Thoracic aorta (tissue), 2 donors: ENCODE measurements at places on chromosomes 7 and 10.
A peak's percentile ranks its signal among the peaks of the same experiment; 100 is the strongest.

- no peak for DNase-seq
Observed at GRCh38 chr7:155356323-155357105, 58.8 kb downstream of the INSIG1 start.

- DNase-seq = no peak
Observed at GRCh38 chr7:130096243-130096827, 26.0 kb downstream of the KLHDC10 start.

GRCh38 chr10:92081641-92082040 is 158.1 kb downstream of the BTAF1 start:
- DNase-seq = no peak

DNA sequence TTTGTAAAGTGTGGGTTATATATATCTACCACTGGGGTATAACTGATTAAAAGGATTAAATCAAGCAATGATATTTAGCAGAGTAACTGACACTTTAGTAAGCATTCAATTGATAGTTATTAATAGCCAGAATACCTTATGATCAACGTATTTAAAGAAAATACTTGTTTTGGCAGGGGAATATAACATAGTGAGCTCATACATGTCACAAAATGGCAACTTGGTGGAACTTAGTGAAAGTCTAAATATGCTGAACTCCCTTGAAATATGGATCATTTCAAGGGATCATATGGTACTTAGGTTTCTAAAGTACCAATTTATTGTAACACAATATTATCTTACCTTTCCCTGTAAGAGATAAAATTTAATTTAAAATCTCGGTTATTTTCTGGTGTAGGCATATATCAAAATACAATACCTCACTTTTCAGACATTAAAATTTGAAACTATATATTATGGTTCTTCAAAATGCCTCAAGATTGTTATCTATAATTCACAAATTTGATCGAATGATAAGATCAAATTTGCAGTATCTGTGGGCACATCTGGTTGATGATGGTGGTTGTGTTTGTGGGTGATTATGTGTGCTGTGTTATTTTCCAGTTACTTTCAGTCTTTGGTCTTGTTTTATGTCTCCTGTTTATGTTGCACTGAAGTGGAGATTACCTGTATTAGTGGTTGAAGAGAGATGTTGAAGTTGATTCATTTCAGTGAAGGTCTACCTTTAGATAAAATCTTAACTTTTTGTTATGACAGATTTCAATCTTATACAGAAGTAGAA is 5.2 kb downstream of the ARL4A start:
- no peak for DNase-seq

- no peak for DNase-seq
Observed at GRCh38 chr7:28701731-28702130, 256.4 kb downstream of the TRIL start.

DNA sequence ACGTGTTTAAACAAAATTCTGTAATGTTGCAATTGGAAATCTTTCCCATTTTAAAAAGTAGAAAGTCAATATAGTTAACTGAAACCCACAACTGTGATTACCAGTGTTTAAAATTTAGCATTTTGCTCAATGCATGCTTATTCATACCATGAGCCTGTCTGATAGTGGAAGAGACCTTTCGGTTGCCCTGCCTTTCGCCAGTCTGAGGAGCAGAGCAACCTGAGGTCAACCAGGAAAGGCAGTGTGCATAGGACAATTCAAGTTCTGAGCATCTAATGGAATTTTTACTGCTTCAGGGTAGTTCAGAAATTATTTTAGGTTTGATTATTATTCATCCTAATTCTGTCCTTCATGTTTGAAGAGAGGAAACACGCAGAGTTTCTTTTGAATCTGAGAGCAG is 100.8 kb downstream of the CUBN start:
- no peak for DNase-seq

- no peak for DNase-seq
Observed at GRCh38 chr7:100728196-100728595, 5.2 kb upstream of the ZAN start.

GRCh38 chr10:96622013-96622787 is 35.4 kb upstream of the TM9SF3 start:
- no peak for DNase-seq

- DNase-seq = no peak
Observed at GRCh38 chr10:22539579-22540298, 174.6 kb downstream of the PIP4K2A start.

- no peak for DNase-seq
Observed at GRCh38 chr7:129047761-129048160, 7.2 kb downstream of the TNPO3 start.

GRCh38 chr10:121437596-121437995 is 160.6 kb downstream of the FGFR2 start:
- no peak for DNase-seq

- DNase-seq = no peak
Observed at GRCh38 chr7:359766-360361, 69.9 kb downstream of the FOXL3 start.

- no peak for DNase-seq
Observed at GRCh38 chr10:123995461-123996131, 97.8 kb downstream of the CHST15 start.

GRCh38 chr10:115696747-115697146 is 576.3 kb downstream of the GFRA1 start:
- no peak for DNase-seq

- DNase-seq = no peak
Observed at GRCh38 chr7:27375958-27376357, 133.4 kb downstream of the EVX1 start.

GRCh38 chr7:50364645-50365044 is 60.1 kb downstream of the IKZF1 start:
- no peak for DNase-seq

DNA sequence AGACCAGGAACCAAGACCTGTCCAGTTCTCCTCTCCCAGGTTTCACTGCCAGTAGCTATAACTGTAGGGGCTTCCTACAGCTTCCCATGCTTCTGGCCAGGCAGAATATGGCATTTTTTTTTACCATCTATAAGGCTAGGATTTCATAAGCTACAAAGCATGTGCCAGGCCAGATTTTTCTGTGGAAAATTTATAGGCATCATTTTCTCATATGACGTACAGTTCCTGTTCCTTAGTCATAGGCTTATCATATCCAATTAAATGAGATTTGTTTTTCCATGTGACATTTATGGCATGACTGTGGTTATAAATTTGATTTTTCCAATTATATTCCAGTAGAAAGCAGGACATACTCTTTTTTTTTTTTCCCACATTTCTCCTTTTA is 208.6 kb upstream of the NPY start:
- DNase-seq = no peak

- DNase-seq = no peak
Observed at GRCh38 chr7:92697414-92697813, 107.2 kb upstream of the FAM133B start.

- no peak for DNase-seq
Observed at GRCh38 chr10:96418582-96418981, 59.8 kb upstream of the OPALIN start.

- DNase-seq = no peak
Observed at GRCh38 chr7:29239638-29240037, 45.1 kb downstream of the CHN2 start.

DNA sequence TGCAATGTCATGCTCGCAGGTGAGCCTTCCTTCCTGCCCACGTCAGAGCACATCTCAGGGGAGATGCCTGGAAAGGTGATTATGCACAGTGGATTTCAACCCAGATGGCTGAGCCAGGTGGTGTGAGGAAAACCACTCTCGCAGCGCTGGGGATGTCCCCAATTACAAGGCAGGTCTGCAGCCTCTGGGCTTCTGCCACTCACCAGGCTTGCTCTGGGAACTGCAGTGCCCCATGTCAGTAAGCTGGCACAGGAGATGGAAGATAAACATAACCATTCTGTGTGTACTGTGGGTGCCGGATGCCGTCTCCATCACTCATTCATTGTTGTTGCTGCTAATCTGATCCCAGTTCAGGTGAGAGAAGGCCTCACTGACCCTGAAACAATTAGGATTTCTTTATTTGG is 222.9 kb upstream of the PITRM1 start:
- DNase-seq = no peak

GRCh38 chr7:65872776-65873581 is at the start of gene VKORC1L1:
TSS of gene VKORC1L1 (plus strand) at chr7:65873074. CDS start at chr7:65873372, 298 bp downstream.
- DNase-seq = peak; percentile 75

DNA sequence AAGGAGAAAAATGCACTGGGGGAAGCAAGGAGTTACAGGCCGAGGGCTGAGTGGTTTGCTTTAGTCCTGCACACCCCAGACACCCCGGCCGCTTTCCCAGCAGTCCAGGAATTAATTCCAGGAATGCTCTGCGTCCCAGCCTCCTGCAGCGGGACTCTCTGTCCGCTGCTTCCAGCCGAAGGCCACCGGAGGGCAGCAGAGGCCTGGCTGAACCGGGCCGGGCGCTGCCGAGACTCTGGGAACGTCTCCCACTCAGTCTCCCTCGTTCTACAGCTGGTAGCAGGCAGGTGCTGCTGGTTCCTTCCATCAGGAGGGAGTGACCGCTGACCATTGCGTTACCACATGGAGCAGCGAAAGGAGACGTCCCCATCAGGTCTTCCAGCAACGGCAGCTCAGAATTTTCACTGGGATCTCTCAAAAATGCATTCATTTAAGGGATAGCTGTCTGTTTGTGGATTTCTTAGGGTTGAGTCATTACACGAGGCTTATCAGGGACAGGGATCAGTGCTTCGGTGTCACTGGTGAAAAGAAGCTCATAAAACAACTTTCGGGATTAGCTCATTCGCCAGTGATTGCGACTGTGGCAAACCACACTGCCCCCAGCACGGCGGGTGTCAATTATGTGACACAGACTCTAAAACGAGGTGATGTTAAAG is 24.9 kb upstream of the PITRM1 start:
- DNase-seq = peak; percentile 28

GRCh38 chr10:79473496-79474095 is 28.2 kb upstream of the ZCCHC24 start:
- DNase-seq = no peak

- no peak for DNase-seq
Observed at GRCh38 chr7:16078076-16078952, 343.0 kb downstream of the CRPPA start.

DNA sequence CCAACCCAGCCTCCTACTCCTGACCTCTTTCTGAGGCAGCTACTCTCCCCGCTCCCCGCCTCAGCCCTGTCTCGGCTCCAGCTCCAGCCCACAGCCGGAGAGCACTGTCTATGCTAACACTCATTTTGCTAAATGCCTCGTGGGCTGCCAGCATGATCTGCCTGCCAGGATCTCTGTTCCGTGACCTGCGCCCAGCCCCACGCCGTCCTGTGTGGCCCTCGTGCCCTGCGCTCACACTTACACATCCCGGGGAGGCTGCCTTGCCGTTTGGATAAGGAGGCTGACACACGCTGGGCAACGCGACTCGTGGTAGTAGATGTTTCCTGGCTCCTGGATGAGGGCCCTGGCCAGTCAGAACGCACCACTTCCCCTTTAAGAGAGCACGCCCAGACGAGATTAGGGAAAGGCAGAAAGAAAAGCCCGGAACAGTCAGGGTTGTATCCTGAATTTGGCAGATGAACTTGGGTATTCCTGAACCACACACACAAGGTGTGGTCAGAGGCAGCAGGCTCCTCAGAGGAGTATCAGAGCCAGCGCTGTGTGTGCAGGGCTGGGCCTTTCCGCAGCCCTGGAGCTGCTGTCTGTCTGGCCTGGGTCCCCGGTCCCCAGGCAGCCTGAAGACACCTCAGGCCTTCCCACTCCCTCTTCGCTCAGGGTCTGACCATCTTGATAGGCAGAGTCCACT is 97.7 kb upstream of the EFCAB10 start:
- DNase-seq = peak; percentile 64

- DNase-seq = no peak
Observed at GRCh38 chr10:3295582-3296151, 123.1 kb upstream of the PITRM1 start.

GRCh38 chr10:56035489-56035888 is 325.6 kb downstream of the ZWINT start:
- DNase-seq = no peak

DNA sequence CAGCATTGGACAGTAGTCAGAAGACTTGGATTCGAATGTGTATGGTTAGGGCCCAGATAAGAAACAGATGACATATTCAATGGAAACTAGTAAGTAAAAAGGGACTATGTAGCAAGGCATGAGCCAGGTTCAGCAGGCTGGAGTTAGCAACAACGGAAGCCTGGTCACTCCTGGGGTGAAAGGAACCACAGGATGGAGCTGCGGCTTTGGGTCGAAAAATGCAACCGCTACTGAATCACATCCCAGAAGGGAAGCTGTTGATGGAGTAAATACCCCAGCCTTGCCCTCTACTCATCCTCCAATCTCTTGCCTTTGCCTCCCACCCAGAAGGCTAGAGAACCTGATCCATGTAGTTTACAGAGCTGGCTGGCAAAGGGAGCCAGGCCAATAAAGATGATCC is 37.5 kb upstream of the EGR2 start:
- DNase-seq = no peak

DNA sequence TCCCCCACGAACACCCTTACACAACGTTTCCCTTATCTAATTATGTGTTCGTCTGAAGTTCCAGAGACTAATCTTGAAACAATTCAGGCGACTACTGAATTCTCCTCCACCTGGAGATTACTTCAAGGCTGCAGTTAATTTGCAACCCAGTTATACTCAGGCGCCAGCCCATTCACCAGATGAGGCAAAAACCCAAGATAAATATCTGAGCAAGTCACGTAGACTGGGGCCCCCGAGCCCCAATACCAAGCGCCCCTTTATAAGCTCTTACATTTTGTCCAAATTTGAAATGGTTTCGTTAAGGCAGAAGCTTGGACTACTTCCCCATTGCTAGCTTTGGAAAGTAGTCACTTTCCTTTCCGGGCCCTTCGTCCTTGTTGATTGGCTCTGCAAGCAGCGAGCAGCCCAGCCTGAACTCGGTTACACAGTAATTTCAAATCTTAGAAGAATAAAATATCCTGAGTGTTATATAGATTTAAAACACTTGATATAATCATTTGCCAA is 1.2 kb downstream of the TPK1 start:
- no peak for DNase-seq

DNA sequence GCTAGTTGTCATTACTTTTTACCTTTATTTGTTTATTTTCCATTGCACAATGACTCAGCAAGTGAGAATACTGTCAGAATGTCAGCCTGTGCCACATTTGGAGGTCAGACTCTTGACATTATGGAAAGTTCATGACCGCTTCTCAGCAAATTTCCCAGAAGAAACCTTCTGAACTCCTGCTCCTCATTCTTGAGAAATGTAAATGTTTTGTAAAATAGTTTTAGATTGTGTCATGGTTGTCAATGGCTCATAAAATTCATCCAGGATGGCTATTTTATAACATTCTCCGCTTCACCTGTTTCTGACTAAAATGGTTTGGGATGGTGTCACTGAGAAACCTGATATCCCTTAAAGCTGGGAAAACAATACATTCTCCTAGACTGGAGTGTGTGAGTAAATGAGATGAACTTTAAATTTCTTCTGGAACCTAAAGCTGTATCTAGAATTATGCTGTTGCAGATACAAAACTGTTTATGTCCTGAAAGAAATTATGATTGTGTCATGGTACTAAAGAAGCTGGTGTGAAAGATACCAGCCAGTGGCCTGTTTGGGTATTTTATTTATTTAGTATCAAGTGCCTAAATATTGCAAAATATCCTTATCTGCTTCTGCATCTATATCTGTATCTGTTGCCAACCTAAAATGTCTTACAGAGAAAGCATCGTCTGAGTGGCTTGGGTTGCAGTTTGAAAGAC is 671.7 kb downstream of the GATA3 start:
- DNase-seq = no peak
